ENCODE measurements at places on chromosomes 5 and 9.

- DNase-seq, result no peak
Measured at GRCh38 chr5:78288246-78288645, 6.3 kb downstream of the AP3B1 start.

DNA sequence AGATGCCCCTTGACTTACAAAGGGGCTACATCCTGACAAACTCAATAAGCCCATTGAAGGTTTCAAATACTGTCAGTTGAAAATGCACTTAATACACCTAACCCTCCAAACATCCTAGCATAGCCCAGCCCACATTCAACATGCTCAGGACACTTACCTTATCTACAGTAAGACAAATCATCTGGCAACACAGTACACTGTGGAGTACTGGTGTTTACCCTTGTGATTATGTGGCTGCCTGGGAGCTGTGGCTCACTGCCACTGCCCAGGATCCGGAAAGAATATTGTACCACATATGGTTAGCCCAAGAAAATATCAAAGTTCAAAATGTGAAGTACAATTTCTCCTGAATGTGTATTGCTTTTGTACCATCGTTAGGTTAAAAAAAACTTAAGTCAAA lies 562.2 kb downstream of the HTR1A start:
- no peak for DNase-seq

GRCh38 chr9:121009650-121010049 lies 40.4 kb downstream of the C5 start:
- no peak for DNase-seq

DNA sequence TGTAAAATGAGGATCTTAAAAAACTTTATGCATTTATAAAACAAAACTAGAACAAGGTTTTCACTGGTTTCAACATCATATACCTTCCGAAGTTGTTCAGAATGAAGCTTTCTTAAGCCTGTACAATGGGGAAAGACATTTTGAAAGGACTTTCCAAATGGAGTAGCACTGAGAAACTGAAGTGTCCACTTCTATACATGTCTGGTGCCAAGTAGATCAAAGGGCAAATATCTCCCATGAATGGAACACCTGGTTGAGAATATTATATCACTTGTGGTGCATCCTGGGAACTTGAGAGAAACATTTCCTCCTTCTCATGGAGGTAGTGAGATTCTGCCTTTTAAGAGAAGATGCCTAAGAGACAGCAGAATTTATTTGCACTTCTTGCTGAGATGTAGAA lies 182.1 kb upstream of the ACTBL2 start:
- DNase-seq, result no peak

- DNase-seq, result no peak
Measured at GRCh38 chr5:25646421-25647341, 1001.9 kb upstream of the CDH10 start.

GRCh38 chr5:180872419-180872818 lies 11.3 kb upstream of the ZFP62 start:
- no peak for DNase-seq

DNA sequence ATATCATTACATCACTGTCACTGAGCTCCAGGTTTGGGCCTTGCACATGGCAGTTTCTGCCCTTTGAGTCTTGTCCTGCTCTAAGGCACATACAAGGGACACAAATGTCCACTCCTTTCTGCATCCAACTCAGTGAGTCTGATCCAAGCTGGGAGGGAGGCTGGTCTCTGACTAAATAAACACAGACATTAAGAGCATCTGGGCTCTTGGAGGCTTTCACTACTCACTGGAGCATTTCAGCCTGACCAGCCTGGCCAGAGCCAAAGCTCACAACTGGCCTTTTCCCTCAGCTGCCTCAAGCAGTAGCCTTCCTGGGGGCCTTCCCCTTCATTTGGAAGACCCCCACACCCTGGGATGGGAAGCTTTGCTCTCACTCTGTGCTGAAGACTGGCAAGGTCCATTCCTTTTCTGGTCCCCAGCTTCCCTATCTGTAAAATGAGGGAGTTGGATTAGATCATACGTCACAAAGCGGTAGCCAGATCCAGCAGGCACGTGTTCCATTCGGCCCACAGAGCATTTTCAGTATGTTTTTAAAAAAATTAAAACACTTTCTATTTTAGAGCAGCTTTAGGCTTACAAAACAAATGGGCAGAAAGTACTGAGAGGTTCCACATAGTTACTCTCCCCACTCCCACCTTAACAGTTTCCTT lies 58.6 kb upstream of the XPA start:
- no peak for DNase-seq

DNA sequence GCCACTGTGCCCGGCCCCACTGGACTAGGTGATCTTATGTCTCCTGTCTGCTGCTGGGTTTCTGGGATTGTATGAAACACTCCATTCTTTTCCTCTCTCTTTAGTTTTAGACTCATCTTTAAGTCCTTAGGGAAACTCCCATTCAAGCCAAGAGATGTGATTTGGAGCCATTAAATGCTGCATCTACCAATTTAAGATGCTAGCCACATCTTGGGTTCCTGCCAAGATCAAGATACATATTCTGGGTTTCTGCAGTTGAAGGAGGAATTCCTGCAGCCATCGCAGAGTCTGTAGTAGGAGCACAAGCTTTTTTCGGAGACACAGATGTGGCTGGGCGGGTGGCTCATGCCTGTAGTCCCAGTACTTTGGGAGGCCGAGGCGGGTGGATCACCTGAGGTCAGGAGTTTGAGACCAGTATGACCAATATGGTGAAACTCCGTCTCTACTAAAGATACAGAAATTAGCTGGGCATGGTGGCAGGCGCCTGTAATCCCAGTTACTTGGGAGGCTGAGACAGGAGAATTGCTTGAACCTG lies 23.2 kb downstream of the STXBP1 start:
- DNase-seq, result no peak

DNA sequence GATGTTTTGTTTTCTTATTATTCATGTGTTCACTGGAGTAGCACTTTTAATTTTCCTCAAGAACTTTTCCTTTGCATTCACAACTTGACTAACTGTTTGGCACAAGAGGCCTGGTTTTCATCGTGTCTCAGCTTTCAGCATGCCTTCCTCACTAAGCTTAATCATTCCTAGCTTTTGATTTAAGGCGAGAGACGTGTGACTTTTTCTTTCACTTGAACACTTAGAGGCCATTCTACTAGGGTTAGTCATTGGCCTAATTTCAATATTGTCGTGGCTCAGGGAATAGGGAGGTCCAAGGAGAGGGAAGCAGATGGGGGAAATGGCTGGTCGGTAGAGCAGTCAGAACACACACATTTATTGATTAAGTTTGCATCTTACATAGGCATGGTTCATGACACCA lies 94.0 kb downstream of the ZNF462 start:
- DNase-seq, result no peak

DNA sequence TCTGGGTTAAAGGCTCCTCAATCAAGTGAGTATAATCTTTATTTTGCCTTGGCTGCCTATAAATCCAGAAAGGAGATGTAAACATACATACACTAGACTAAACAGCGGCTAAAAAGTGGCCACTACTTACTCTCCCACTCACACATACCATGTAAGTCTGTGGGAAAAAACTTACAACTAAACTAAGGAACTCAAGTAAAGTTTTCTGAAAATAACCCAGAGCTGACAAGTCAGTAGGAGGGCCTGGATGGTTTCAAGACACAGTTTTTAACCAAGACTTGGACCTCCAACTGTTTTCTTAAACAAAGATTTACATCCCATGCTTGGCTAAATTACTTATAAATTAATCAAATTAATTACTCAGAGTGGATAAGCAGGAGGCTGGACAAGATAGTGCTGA lies 64.5 kb downstream of the CEP120 start:
- no peak for DNase-seq

- DNase-seq, result no peak
Measured at GRCh38 chr5:106661866-106662265, 1008.9 kb downstream of the EFNA5 start.
